ENCODE measurements at places on chromosomes 1 and 21.

DNA sequence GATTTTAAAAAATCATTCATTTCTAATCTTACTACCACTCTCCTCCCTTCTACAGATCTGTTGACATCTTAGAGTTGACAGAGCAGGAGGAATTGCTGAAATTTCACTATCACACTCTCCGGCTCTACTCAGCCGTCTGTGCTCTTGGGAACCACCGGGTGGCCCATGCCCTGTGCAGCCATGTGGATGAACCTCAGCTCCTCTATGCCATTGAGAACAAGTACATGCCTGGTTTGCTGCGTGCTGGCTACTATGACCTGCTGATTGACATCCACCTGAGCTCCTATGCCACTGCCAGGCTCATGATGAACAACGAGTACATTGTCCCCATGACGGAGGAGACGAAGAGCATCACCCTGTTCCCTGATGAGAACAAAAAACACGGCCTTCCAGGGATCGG, 276.7 kb downstream of the ZP4 start:
- DNase-seq, result no peak

- DNase-seq, result no peak
Observed at GRCh38 chr1:182200025-182200812, 138.7 kb upstream of the ZNF648 start.

DNA sequence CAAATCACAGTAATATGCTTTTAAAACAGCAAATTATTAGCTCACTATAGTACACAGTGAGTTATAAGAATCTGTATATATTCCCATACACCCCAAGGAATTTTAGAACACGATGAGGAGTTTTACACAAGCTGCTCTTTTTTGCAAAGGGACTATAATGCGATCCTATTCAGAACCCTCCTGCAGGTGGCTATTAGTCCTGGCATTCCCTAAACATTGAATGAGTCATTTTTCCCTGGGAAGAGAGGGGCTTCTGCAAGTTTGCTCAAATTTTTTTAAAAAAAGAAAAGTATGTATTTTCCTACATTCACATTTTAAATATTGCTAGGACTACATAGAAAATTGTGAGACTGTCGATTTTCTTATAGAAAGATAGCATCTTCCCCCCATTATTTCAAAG, 106.3 kb downstream of the COL11A1 start:
- no peak for DNase-seq

GRCh38 chr21:33847588-33848248, 67.9 kb downstream of the ATP5PO start:
- no peak for DNase-seq

DNA sequence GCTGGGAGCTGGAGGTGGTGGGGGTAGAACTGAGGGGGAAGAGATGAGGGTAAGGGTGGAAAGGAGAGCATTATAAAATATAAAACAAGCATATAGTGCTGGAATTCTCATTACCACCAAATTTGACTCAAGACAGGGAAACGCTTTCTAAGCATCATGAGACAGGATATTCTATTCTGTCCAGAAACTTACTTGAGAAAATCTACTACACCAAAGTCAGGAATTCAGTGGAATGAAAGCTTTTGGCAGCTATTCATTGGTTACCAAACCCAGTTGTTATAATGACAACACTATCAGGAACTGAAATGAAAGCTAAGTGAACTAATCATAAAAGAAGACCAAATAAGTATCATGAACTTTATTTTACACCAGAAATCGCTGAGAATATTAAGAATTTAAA, 14.5 kb downstream of the AIDA start:
- peak; percentile 16 for DNase-seq

DNA sequence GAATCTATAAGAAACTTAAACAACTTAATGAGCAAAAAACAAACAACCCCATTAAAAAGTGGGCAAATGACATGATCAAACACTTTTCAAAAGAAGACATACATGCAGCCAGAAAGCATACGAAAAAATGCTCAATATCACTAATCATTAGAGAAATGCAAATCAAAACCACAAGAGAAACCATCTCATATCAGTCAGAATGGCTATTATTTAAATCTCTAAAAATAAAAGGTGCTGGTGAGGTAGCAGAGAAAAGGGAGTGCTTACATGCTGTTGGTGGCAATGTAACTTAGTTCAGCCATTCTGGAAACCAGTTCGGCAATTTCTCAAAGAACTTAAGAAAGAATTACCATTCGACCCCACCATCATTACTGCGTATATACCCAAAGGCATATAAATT, 147.7 kb downstream of the FAF1 start:
- DNase-seq, result no peak

DNA sequence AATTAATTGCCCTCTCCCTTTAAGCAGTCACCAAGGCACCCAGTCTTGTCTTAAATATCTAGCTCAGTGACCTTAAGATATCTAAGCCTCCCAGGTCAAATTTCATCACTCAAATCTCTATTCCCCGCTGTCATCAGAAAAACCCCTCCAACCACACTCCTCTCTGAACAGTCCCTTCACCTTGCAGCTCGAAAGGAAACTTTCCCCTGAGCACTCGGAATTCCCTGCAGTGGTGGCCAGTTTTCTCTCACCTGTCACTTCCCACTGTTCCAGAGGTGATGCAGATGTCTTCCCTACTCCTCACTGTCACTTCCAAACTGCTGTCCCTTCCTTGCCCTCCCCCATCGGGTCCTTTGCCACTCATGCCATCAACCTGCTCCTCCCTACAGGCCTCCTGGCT, 15.3 kb upstream of the SSX2IP start:
- no peak for DNase-seq

DNA sequence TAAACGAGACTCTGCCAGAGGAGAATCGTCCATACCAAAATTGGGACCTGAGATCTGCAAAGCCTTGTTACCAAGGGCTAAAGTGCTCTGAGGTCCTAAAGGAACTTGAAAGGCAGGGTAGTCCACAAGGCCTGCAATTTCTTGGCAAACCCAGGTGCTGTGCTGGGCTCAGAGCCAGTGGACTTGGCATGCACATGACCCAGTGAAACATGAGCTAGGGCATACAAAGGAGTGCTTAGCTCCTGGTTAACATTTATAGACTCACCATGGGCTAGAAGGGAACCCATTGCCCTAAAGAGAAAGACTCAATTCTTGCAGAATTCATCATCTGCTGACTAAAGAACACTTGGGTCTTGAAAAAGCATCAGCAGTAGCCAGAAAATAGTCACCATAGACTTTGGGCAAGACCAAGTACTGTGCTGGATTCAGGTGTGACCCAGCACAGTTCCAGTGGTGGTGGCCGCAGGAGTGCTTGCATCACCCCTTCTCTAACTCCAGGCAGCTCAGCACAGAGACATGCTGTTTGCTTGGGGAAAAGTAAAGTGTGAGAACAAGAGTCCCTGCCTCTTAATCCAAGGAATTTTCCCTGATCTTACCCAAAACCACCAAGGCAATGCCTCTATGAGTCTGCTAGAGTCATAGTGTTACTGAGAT, 1069.4 kb upstream of the ADGRL2 start:
- DNase-seq, result no peak

GRCh38 chr1:109296782-109297181, 10.0 kb downstream of the MYBPHL start:
- no peak for DNase-seq

DNA sequence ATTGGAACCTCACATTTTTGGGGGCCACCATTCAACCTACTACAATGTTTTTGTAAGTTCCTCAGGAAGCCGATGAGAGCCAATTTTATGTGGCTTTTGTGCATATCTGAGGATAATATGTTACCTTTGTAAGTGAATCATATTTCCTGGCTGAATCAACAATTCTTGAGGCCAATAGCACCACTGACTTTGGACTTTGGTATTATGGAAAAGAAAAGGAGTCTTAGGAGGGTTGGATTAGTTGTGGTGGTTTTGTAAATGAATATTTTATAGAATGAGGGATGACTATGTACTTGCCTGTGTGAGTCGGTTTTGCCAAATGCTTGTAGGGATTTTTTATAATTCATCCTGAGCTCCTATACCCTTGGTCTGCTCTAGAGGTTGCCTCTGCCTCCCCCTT, 181.5 kb upstream of the HMGB4 start:
- no peak for DNase-seq

GRCh38 chr1:5253036-5253435, 598.6 kb downstream of the AJAP1 start:
- no peak for DNase-seq

DNA sequence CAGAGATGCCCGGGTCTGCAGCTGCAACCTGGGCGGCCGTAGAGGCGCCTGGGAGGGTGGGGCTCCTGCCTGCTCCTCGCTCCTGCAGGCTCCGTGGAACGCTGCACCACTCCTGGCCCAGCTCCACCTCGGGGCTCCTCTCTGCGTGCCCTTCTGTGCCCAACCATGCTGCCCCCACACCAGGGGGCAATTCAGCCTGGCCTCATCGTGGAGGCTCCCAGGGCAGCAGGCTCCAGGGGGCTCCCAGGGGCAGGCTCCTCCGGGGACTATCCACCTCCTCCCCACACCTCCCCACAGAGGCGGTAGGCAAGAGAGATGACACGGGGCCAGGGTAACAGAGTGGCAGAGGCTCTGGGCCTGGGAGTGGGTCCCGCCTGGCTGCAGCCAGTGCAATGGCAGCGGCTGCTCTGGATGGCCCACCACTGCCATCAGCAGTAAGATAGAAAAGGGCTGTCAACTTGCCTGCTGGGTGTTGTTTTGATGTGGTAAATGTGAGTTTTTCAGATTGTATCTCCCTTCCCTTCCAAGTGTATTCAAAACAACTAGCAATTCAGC, 22.4 kb upstream of the LRRC8C start:
- DNase-seq, result no peak

GRCh38 chr1:221268295-221268694, 389.1 kb downstream of the HLX start:
- DNase-seq, result peak; percentile 78

DNA sequence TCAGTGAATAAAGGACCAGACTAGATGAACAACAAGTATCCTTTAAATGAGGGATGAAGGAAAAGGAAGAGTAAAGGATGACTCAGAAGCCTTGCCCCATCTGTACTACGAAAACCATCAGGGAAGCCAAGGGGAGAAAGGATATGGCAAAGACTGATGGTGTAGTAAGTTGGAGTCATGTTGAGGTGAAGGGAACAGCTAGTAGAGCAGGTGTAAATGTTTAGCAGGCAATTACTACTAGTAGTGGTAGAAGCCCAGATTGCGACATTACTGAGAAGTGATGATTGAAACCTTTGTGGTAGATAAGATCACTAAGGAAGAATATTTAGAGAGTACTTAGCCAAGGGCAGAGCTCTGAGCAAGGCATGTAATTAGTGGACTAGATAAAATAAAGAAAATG, 84.0 kb downstream of the PHTF1 start:
- no peak for DNase-seq

DNA sequence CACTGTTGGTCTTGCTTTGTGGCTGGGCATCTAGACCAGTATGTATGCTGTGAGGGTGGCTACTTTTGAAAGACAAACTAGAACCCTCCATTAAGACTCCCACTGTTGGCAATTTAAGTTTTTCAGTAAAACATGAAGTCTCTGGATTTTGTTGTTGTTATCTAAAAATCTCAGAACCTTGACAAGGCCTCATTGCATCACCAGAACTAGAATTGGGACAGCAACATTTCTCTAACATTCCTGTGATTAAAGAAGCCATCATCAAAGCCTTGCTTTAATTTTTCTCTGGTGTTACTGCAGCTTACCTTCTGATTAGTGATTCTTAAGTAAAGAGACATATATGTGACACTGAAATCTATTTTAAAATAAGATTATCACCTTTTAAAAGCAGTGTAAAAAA, 4.5 kb downstream of the TRIM67 start:
- DNase-seq, result no peak

- DNase-seq, result no peak
Observed at GRCh38 chr21:33698087-33698860, 56.0 kb downstream of the ITSN1 start.

DNA sequence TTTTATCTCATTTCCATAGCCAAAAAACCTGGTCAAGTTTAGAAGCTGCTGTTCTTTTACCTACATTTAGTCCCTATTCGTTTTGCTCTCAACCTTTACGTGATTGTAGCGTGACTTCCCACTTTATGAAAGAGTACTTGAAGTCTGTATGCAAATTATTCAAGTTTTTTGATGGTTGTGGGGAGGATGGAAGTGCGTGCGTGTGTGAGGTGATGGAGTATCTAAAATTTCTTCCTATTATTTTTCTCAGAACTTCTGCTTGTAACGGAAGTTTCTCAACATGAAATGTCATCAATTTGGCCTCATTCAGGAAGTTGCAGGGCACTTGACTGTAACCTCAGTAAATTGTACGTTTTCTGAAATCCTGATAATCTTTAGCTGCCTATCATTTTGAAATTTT, 64.0 kb downstream of the SAMSN1 start:
- no peak for DNase-seq

DNA sequence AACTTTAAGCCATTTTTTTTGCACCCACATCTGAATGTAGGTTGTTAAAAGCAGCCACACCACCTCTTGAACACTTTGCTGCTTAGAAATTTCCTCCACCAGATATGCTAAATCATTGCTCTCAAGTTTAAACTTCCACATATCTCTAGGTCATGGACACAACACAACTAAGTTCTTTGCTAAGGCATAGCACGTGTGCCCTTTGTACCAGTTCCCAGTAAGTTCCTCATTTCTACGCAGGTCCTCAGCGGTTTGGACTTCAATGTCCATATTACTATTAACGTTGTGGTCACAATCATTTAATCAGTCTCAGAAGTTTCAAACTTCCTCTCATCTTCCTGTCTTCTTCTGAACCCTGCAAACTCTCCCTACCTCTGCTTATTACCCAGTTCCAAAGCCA, 661.6 kb upstream of the PKN2 start:
- no peak for DNase-seq

DNA sequence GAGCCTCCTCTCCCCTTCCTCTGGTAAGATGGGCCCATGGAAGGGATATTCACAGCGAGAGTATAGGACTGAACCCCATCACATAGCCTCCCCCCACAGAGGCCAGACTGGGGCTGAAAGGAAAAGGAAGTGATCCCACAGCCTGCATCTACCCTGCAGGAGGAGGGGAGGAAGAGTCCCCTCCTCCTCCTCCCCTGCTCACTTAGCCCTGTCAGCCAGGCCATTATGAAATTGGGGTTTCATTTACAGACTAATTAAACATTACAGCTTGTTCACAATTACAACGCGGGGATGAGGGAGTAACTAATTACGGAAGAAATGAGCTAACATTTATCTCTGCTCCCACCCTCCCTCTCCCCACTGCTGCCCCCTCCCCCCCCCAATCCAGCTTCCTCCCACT, 25.4 kb downstream of the DMAP1 start:
- no peak for DNase-seq

GRCh38 chr1:61234587-61234919, 152.2 kb downstream of the NFIA start:
- DNase-seq, result no peak
